GM12892 (cell line): ENCODE measurements at places on chromosomes 3 and 15.

GRCh38 chr3:179447251-179447650 lies 4.0 kb downstream of the GNB4 start:
- DNase-seq = no peak

- no peak for DNase-seq
These were observed 154.1 kb upstream of the FEZF2 start for GRCh38 chr3:62527474-62527873.

DNA sequence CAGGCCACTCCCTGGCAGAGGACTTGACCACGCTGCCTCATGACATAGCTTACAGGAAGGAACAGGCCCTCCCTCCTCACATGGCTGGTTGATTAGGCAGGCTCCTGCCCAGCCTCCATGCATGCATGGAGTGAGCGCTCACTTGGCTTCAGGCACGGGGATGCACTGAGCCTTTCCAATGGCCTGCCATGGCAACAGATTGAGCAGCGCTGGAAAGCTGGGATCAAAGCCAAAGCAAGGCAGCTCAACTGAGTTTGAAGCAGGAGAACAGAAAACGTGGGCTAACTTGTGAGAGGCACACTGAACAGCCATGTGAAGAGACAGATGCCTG lies 5.9 kb upstream of the GRAMD2A start:
- no peak for DNase-seq

GRCh38 chr15:69715210-69715609 lies 262.6 kb downstream of the RPLP1 start:
- no peak for DNase-seq

GRCh38 chr3:195221015-195221853 lies 49.7 kb downstream of the XXYLT1 start:
- no peak for DNase-seq

DNA sequence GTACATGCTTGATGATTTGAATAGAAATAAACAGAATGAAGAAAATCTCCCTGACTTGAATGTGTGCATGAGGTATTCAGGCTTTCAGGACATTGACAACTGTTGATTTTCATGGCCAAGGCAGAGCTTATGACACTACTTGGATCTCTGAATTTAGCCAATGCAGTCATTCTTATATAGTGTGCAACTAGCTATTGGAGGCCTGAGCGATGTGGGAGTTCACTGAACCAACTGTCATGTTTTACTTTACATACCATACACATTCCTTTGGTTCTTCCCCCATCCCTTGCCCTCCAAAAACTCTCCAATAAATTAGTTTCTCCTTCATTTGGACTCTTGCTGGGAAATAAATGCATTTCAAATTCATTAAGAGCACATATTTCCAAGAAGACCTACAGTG lies 460.4 kb downstream of the RBMS3 start:
- DNase-seq = no peak

GRCh38 chr3:9809615-9810432 lies at the start of gene TTLL3:
Gene TTLL3 (plus strand): TSS chr3:9810262. CDS start chr3:9810662, 400 bp downstream.
- DNase-seq = peak; percentile 57

- DNase-seq = no peak
These were observed 127.5 kb downstream of the RPLP1 start for GRCh38 chr15:69579950-69580618.

GRCh38 chr3:145776782-145777408 lies 384.1 kb downstream of the PLOD2 start:
- no peak for DNase-seq

- no peak for DNase-seq
These were observed 52.5 kb downstream of the PHC3 start for GRCh38 chr3:170128977-170129431.

DNA sequence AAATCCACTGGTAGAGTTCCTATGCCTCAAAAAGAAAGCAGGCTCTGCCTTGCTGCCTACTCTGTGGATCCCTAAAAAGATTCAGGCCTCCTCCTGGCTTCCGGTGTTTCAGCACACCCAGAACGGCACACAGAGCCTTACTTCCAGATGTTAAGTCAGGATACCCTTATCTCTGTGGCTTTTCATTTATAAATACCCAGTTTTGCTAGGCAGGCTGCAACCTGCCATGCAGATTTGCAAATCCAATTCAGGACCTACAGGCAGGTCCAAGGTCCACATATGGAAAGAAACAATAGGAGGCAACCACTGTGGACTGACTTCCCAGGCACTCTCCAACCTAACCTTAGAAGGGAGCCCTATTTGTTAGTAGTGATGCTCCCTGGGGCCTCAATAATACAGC lies 30.7 kb downstream of the EFL1 start:
- DNase-seq = no peak

- DNase-seq = no peak
These were observed 71.4 kb downstream of the ISG20 start for GRCh38 chr15:88710027-88710715.

DNA sequence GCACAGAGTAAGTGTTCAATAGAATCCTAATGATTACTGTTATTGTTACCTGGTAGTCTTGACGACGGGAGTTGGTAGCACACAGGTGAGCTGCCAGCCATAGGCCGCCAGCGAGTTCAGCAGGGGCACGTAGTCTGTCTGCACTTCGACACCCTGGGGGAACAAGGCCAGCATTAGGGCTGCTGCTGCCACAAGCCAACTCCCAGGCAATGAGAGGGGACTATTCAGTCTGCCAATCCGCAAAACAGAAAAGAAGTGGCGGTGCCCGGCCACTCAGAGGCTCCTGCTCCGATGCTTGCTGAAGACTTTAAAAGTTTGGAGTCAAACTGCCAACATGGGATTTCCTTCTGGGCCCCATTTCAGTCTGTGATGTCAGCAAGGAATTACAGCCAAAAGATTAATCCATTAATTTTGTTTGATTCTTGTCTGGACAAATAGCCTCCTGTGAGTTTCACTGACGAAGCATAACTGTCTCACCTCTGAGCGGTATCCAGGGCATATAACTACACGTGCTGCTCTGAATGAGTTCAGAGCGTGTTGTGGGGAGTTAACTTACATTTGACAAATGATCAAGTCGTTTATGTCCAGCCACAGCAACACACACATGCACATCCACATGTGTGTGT lies 61.8 kb downstream of the OXNAD1 start:
- no peak for DNase-seq

- DNase-seq = peak; percentile 15
These were observed 507 bp upstream of the GOLIM4 start for GRCh38 chr3:168096210-168096652.

DNA sequence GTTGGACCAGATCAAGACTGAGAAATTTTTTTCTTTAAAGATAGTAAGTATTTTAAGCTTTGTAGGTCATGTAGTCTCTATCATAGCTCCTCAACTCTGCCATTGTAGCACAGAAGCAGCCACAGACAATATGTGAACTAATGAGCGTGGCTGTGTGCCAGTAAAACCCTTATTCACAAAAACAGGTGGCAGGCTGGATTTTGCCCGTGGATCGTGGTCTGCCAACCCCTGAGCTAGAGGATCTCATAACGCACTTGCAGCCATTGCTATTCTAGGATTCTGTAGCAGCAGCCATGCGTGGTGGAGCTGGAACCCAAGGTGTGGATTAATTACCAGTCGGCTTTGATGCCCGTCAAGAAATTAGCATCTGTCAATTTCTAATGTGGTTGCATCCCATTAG lies 68.7 kb upstream of the PLXNA1 start:
- no peak for DNase-seq

- no peak for DNase-seq
These were observed 2.4 kb upstream of the PPP1R14D start for GRCh38 chr15:40830884-40831283.

- no peak for DNase-seq
These were observed 381.2 kb downstream of the RSL24D1 start for GRCh38 chr15:54815556-54815955.

- DNase-seq = no peak
These were observed 29.4 kb upstream of the TNFSF10 start for GRCh38 chr3:172552607-172553006.

- no peak for DNase-seq
These were observed 40.2 kb downstream of the TNFAIP8L3 start for GRCh38 chr15:51054535-51054934.

GRCh38 chr3:151047636-151048035 lies 37.8 kb upstream of the MED12L start:
- DNase-seq = no peak

DNA sequence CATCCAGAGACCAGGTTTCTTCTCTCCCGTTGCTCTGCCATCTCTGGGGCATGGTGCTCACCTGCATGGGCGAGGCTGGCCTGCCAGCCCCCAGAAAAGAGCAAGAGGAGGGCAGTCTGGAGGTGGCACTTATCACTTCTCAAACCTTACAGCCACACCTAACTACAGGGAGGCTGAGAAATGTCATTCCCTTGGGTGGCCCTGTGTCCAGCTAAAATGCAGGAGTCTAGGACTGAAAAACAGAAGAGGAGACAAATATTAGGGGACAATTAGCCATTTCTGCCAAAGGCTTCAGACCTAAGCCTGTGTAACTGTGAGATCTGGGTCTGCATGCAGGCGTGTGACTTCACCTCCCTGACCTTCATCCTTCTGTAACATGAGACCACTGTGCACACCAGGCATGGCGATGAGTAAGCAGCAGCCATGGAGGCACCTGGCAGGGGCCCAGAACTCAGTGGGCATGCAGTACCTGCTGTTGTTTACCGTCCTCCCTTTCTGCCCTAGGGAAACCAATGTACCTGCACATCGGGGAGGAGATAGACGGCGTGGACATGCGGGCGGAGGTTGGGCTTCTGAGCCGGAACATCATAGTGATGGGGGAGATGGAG lies 83.4 kb downstream of the MESD start:
- no peak for DNase-seq

DNA sequence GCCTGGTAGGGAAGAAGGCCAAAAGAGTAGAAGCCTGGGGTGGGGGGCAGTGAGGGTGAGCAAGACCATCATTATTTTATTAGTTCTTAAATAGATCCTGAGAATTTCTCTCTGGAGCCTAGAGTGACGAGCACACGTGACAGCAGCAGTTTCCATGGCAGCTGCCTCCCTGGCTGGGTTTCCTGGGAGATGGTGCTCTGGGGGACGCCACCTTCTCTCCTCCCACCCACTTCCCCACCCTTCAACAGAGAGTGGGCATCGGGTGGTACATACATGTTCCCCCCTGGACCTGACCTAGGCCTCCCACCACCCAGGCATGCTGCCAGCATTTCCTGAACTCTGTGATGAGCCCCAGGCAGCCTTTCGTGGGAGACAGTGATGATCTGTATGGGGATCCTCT lies 12.9 kb downstream of the CELF6 start:
- DNase-seq = no peak

- DNase-seq = no peak
These were observed 13.7 kb upstream of the U2SURP start for GRCh38 chr3:142987707-142988106.
